ENCODE measurements at places on chromosomes 2 and 18.
A peak's percentile ranks its signal among the peaks of the same experiment; 100 is the strongest.

DNA sequence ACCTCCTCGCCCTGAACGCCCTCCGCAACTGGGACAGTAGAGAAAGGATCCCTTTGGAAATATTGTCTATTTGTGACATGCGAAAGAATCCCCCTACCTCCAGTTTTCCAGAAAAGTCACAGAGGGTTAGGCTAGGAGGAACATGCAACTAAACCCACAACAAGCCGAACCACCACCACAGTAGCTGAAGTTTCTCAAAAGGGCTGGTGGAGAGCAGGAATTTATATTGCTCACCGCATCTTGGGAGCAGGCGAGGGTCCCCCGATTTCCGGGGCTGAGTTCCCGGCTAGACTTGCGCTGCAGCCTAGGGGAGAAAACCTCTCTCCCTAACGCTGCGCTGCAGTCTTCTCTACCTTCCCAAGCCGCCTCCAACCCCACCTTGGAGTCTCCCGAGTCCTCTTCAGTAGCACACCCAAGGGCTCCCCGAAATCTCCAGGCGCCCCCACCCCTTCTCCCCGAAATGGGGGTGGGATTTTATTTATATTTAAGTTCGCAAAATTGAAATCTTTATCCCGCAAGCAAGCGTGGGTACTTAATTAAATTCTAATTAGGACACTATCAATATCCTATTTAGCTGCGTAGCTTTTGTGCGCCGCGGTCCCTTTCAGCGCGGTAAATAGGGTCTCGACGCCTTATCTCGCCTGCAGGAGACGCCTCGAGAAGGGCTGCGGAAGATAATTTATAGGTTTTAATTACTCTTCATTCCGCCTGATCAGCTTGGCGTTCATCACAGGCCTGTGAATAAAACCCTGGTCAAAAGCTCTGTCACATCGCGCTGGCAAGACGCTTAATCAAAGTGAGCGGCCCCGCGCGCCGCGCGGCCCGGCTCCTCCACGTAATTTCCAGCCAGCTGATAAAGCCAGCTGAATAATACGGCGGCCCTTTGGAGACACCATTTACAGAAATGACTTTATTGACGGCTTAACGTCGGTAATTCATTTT is 2.0 kb upstream of the EN1 start:
- peak; percentile 41 for DNase-seq

GRCh38 chr2:153917570-153917969 is 45.8 kb downstream of the GALNT13 start:
- DNase-seq: peak; percentile 5

GRCh38 chr18:74333091-74333490 is 17.5 kb downstream of the C18orf63 start:
- DNase-seq: no peak

- DNase-seq: no peak
Observed at GRCh38 chr2:215998636-215999035, 14.7 kb downstream of the MREG start.

DNA sequence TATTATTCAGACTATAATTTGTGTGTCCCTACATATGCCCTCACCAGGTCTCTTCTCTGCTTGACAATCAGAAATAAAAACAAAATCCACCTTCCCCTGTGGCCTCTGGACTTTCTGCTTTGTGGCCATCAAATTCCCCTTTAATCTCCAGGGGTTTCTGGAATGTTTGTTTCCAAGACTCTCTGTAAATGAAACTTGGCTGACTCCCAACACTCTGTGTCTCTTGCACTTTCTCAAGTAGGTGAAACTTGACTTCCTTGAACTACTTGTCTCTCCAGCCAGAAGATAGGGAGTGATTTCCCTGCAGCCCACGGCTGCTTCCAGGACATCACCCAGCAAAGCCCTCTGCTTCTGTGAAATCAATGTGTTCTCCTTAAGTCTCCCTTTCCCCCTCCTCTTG is 54.1 kb upstream of the AQP4 start:
- no peak for DNase-seq

DNA sequence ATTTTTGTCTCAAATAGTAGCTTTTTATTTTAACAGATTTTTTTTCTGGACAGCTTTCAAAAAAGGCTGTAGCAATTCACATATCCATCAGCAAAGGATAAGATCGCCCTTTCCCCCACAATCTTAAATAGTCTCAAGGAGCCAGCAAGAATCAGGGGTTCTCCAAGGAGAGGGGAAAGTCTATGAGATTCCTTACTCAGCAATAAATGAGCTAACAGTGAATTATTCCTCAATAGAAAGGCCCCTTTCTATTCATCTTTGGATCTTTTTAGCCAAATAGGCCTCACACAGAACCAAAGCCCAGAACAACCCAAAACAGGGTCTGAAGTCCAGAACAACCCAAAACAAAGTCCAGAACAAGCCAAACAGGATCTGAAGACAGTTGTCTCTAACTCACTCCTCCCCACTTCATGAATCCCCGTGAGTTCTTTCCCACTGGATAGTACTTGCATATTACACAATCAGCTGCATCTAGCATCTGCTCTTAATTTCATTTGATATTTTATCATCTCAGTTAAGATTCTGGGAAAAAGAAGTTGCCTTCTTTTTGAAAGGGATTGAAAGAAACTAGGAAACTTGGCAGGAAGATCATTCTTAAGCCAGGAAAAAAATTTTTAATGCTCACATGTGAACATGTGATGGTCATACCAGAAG is 3.4 kb upstream of the DHRS9 start:
- DNase-seq: no peak

GRCh38 chr2:216590780-216591179 is 42.4 kb upstream of the IGFBP2 start:
- DNase-seq: no peak

- DNase-seq: no peak
Observed at GRCh38 chr2:33287507-33288005, 188.9 kb upstream of the RASGRP3 start.

GRCh38 chr2:197847651-197848401 is 43.4 kb downstream of the PLCL1 start:
- no peak for DNase-seq

DNA sequence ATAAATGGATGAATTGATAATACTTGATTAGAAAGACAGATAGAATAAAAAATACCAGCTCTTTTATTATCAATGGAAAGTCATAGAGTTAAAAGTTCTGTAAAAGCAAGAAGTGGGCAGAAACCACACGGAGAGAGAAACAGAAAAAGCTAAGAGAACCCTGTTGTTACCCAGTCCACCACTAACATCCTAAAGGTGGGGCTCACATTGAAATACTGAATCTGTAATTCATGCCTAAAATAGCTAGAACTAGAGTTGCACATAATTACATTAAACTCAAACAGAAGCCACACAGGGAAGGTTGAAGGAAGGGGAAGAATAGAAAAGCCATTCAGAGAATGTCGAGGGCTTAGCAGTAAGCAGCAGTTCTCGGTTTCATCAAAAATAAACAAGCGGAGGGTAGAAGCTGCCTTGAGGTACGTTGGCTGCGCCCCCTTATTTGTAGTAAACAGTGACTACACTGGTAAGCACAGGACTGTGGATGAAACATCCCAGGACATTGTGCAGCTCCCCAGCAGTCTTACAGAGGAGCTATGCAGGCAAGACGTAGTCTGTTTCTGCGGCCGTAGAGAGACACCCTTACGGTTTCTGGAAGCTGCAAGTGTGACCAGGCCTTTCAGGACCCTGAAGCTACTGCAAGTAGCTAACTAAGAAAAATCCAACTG is 1247.0 kb upstream of the GYPC start:
- DNase-seq: no peak

- no peak for DNase-seq
Observed at GRCh38 chr2:146634230-146635097, 1210.4 kb upstream of the ACVR2A start.

DNA sequence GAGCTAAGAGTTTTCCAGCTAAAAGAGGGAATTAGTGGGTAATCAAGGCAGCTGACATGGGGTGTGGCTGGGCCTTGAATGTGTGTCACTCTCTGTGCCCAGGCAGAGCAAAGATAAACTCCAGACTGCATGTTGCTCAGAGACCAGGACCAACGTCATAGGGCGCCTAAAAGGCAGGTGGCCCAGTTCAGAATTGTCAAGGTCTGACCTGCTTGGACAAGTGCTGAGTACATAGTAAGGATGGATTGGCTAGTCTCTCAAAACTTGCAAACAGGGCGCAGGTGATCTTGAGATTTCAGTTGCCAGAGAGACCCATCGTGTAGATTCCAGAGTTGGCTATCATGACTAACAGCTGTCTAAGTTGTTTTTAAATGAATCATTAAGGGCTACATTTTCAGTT is 19.0 kb downstream of the CLUL1 start:
- DNase-seq: no peak

DNA sequence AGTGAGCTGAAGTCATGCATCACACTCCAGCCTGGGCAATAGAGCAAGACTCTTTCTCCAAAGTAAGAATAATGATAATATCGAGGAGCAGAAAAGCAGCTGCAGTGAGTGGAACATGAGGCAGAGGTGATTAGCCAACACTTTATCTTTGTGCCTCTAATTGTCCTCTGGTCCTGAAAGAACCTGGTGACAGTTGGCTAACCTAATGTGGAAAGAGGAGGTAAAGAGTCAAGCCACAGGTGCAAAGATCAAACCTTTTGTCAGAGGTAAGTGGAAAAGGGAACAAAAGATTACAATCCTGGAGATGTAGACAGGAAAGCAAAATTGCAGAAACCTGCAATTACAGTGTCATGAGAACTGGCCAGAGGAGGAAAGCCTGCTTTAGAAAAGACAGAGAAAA is 53.5 kb upstream of the LCLAT1 start:
- no peak for DNase-seq

DNA sequence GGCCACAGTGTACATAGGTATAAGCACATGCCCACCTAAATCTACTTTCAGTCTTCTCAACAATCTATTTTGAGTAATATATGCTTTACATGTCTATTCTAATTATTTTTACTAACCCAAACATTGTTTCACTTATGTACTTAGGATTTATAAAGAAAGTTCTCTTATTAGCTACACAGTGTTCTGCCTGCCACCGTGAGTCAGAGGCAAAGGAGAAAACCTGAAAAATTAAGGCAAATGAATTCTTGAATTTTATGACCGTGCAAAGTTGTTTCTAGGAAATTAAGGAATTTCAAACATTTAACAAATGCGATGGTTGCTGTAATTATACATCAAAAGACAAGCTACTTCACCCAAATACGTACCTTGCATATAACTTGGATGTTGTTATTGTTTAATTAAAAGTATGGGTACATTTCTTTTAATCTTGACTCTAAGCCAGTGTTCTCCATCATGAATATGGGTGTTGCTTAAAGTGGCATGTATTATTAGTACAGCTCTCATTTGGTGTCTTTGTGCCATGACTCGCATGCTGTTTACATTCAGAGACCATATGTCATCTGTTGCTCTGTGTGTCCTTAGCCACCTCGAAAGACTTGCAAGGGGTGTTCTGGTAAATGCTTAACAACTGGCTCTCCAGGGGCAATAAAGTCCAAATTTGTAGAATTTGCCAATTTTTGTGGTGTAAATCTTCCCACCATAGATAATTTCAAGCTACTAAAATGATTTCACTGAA is 154.3 kb upstream of the FN1 start:
- no peak for DNase-seq

- no peak for DNase-seq
Observed at GRCh38 chr2:181142514-181142913, 162.1 kb downstream of the UBE2E3 start.

DNA sequence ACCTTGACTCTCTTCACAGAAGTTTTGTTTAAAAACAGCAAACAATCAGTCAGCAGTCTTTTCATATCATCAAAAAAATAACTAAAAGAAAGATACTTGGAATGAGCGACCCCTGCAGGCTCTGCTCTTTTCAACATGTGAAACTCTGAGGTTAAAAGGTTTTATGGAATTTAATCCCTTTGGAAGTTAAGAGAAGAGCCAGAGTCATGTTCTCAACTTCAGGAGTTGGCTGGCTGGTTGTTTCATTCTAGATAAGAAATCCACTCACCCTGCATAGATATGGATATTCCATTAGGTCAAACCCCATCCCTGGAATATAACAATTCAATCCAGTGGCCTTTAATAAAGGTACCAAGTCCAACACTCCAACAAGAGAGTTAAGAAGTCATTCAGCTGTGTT is 115.6 kb upstream of the RMDN2 start:
- DNase-seq: peak; percentile 9

All from neural progenitor cell (in vitro differentiated cells).